Stimulated activated CD4-positive, alpha-beta T cell treated with anti-CD3 and anti-CD28 coated beads, Interleukin-15, amount 100 ng/mL, for 48 hours (primary cell): ENCODE measurements at places on chromosomes 2 and 18.

DNA sequence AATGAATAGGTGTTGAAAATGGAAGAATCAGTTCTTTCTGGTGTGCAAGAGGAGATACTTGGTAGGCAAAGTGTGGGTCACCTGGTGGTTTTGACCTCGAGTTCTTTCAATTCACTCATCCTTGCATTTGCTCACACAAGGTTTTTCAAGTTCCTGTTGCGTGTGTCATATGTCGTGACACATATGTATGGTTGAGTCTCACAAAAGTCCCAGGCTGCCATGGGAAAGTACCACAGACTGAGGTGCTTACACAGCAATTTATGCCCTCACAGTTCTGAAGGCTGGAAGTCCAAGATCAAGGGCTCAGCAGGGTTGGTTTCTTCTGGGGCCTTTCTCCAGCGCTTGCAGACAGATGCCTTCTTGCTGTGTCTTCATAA is 64.4 kb downstream of the NCK2 start:
- DNase-seq = no peak

GRCh38 chr2:27776097-27776496 is 4.6 kb downstream of the MRPL33 start:
- DNase-seq = no peak

- no peak for DNase-seq
Measured at GRCh38 chr2:189521699-189522434, 58.7 kb downstream of the SLC40A1 start.

GRCh38 chr2:239234191-239235175 is 166.3 kb downstream of the HDAC4 start:
- no peak for DNase-seq
